ENCODE measurements at places on chromosomes 12 and 14.

DNA sequence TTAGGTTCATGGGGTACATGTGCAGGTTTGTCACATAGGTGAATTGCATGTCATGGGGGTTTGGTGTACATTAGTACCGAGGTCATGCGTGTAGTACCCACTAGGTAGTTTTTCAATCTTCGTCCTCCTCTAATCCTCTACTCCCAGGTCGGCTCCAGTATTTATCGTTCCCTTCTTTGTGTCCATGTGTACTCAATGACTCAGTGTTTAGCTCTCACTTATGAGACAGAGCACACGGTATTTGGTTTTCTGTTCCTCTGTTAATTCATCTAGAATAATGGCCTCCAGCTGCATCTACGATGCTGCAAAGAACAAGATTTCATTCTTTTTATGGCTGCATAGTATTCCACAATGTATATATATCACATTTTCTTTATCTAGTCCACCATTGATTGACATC, 850.9 kb upstream of the MDGA2 start:
- no peaks in the 10 kb centered on the region for H3K4me1 ChIP-seq
- H3K36me3 ChIP-seq: no peaks in the 10 kb centered on the region
- no peaks in the 10 kb centered on the region for H3K27me3 ChIP-seq
- H3K4me3 ChIP-seq: no peak overlapping the region

DNA sequence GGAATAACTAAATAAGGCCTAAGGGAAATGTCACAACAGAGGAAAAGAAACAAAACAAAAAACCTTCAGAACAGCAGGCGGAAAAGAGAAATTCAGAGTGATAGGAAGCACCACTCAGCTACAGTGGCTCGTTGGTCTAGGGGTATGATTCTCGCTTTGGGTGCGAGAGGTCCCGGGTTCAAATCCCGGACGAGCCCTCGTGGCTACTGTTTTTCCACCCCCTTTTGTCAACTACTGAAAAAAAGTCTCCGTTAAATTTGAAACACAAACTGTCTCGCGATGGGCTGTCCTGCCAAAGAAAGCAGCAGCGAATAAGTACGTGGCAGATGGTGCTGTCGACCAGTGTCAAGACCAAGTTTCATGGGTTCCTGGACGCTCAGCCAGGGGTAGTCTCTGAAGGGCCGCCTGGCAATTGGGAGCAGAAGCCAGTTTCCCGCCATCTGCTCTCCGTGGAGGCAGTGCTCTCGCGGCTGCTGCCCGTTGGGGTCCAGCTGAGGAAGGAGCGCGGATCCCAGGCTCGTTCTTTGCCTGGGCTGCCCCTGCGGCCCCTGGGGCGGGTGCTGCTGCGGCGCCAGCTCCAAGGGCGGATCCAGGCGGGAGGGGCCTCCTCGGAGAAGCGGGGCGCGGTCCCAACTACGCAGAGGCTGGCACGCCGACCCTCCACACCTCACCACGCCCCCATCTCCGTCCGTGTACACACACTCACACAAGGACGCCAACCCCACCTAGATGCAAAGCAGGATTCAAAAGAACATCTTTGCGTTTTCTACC, at the start of gene RNASE4:
Gene RNASE4 (plus strand): TSS at position 670 of the 771 bp plus-strand sequence. CDS start 14,812 bp downstream, outside the sequence.
- DNase-seq: peak; percentile 96
- H3K27ac ChIP-seq: peak within 1 kb of the TSS; percentile 99
- no peaks in the 10 kb centered on the region for H3K27me3 ChIP-seq
- H3K4me3 ChIP-seq: peak within 1 kb of the TSS; percentile 81
- H3K36me3 ChIP-seq: no peaks in the 10 kb centered on the region
- H3K4me1 ChIP-seq: peaks cover 29% of the 10 kb centered on the region

- no peak overlapping the region for H3K27ac ChIP-seq
- no peak for DNase-seq
- no peak overlapping the region for H3K4me3 ChIP-seq
Measured at GRCh38 chr12:113819495-113819894, 146.6 kb downstream of the RBM19 start.

DNA sequence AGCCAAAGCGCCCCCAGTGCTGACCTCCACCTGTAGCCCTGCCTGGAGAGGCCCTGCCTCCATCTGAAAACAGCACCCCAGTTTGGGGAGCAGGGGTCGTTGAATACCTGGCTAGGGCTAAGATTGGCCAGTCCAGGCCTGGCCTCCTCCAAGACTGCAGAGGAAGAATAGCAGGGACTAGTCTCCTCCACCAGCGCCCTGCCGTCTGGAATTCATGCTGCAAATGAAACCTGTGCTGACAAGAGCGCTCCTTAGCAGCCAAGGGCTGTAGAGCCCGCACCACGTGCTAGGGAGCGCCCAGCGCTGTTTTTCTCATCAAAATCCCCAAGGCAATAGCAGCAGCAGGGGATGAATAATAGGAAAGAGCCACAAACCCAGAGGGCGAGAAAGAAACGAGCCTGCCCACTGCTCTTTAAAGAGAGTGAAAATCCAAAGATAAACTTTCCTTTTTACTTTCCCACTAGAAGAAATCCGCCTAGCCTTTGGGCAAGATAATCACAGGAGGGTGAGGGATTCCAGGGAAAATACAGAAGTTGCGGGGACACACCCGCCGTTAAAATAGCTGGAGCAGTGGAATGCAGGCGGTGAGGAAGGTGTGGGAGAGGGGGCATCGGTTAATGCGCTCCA, 3.3 kb downstream of the COL2A1 start:
- no peak for DNase-seq
- H3K27ac ChIP-seq: no peak overlapping the region
- no peaks in the 10 kb centered on the region for H3K36me3 ChIP-seq
- peaks cover 45% of the 10 kb centered on the region for H3K27me3 ChIP-seq
- H3K4me3 ChIP-seq: peak overlapping the region; percentile 46
- H3K4me1 ChIP-seq: peaks cover 52% of the 10 kb centered on the region

- no peak overlapping the region for H3K4me3 ChIP-seq
- H3K27ac ChIP-seq: no peak overlapping the region
- H3K4me1 ChIP-seq: no peaks in the 10 kb centered on the region
- H3K36me3 ChIP-seq: no peaks in the 10 kb centered on the region
Measured at GRCh38 chr14:72742838-72743195, 151.1 kb downstream of the DPF3 start.

- H3K4me3 ChIP-seq: no peak overlapping the region
- DNase-seq: no peak
- H3K27me3 ChIP-seq: no peaks in the 10 kb centered on the region
- H3K4me1 ChIP-seq: peaks cover 38% of the 10 kb centered on the region
- no peak overlapping the region for H3K27ac ChIP-seq
Measured at GRCh38 chr14:68974759-68975347, 4.2 kb downstream of the ACTN1 start.

DNA sequence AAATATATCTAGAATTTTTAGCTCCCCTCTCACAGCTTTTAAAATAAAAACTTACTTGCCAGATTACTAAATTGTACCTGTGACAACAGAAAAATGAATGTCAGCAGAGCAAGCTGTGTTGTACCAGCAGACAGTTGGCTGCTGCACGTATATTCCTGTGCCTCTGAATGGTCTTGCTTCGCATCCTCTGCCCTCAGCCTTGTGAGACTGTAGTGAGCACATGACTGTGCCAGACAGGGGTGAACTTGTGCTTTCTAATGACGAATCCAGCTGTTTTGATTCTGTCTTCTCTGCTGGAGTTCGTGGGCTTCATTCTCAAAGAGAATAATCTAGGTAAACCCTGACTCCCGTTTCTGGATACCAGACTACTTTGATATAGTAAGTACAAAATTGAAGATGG, 58.3 kb upstream of the FRMD6 start:
- DNase-seq: no peak
- no peaks in the 10 kb centered on the region for H3K27me3 ChIP-seq
- H3K4me1 ChIP-seq: no peaks in the 10 kb centered on the region
- H3K4me3 ChIP-seq: no peak overlapping the region
- H3K27ac ChIP-seq: no peak overlapping the region
- H3K36me3 ChIP-seq: no peaks in the 10 kb centered on the region

- DNase-seq: no peak
- no peaks in the 10 kb centered on the region for H3K27me3 ChIP-seq
- no peak overlapping the region for H3K4me3 ChIP-seq
- H3K27ac ChIP-seq: no peak overlapping the region
- H3K4me1 ChIP-seq: peaks cover 7% of the 10 kb centered on the region
Measured at GRCh38 chr14:55605793-55606192, 25.8 kb downstream of the KTN1 start.

DNA sequence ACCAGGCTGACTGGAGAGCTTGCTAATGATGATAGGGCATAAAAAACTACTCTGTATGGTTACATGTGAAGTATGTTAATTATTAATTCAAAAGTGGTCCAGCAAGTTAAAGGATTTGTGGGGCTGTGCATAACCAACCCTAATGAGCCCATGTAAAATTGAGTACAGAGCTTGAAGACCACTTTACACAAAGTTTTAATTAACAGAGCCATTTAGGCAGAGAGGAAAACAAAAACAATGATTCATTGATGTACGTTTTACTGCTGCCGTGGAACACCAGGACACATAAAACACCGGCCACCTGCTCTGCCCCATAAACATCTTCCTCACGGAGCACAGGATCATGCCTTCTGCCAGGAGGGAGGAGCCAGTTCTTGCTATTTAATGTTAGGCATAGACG, 83.5 kb downstream of the RIMBP2 start:
- no peak overlapping the region for H3K27ac ChIP-seq
- H3K4me1 ChIP-seq: no peaks in the 10 kb centered on the region
- no peaks in the 10 kb centered on the region for H3K36me3 ChIP-seq
- H3K27me3 ChIP-seq: no peaks in the 10 kb centered on the region
- H3K4me3 ChIP-seq: no peak overlapping the region
